Spinal cord (tissue), 10 donors: ENCODE measurements at places on chromosomes 6 and 20. TPM values are rescaled to one million over a fixed set of nuclear protein-coding genes. Genes with fewer than 3 reads are reported as not detected.

Gene UCKL1
- polyA plus RNA-seq: 56.5 TPM

Gene TBC1D22B
- 15.6 TPM for polyA plus RNA-seq

Gene GGTLC1
- not detected for polyA plus RNA-seq

Gene SKIC2
- polyA plus RNA-seq: 49.2 TPM

Gene SH3BGRL2
- polyA plus RNA-seq: 34.4 TPM

Gene BMP7
- 67.9 TPM for polyA plus RNA-seq

Gene ZNF311
- polyA plus RNA-seq: 6.9 TPM

Gene BFSP1
- 2.6 TPM for polyA plus RNA-seq

Gene CABLES2
- polyA plus RNA-seq: 23.0 TPM

Gene C6orf132
- 0.23 TPM for polyA plus RNA-seq

Gene MYLK4
- 1.4 TPM for polyA plus RNA-seq

Gene SLC52A3
- 1.1 TPM for polyA plus RNA-seq

Gene TRIM40
- 0.19 TPM for polyA plus RNA-seq

Gene IRF4
- 0.35 TPM for polyA plus RNA-seq

Gene TDP2
- 37.2 TPM for polyA plus RNA-seq

Gene FAM209B
- polyA plus RNA-seq: not detected

Gene SLPI
- polyA plus RNA-seq: 5.2 TPM

Gene PCK1
- 0.30 TPM for polyA plus RNA-seq

Gene GRIK2
- 60.7 TPM for polyA plus RNA-seq

Gene LY6G6D
- polyA plus RNA-seq: 2.3 TPM

Gene CD93
- 19.8 TPM for polyA plus RNA-seq

Gene CD83
- polyA plus RNA-seq: 26.5 TPM

Gene SNAI1
- polyA plus RNA-seq: 1.2 TPM

Gene CCN2
- polyA plus RNA-seq: 16.3 TPM

Gene FAM217A
- polyA plus RNA-seq: not detected

Gene WFDC12
- polyA plus RNA-seq: not detected

Gene MAK
- polyA plus RNA-seq: 2.4 TPM

Gene CDS2
- 40.5 TPM for polyA plus RNA-seq

Gene SAMD3
- 3.9 TPM for polyA plus RNA-seq

Gene LBP
- polyA plus RNA-seq: not detected

Gene CYB5R4
- 13.6 TPM for polyA plus RNA-seq

Gene SIRPB2
- 1.5 TPM for polyA plus RNA-seq

Gene CDH4
- 23.2 TPM for polyA plus RNA-seq
